Fibroblast of skin of right quadriceps (primary cell): ENCODE measurements at places on chromosomes 5 and 9.

DNA sequence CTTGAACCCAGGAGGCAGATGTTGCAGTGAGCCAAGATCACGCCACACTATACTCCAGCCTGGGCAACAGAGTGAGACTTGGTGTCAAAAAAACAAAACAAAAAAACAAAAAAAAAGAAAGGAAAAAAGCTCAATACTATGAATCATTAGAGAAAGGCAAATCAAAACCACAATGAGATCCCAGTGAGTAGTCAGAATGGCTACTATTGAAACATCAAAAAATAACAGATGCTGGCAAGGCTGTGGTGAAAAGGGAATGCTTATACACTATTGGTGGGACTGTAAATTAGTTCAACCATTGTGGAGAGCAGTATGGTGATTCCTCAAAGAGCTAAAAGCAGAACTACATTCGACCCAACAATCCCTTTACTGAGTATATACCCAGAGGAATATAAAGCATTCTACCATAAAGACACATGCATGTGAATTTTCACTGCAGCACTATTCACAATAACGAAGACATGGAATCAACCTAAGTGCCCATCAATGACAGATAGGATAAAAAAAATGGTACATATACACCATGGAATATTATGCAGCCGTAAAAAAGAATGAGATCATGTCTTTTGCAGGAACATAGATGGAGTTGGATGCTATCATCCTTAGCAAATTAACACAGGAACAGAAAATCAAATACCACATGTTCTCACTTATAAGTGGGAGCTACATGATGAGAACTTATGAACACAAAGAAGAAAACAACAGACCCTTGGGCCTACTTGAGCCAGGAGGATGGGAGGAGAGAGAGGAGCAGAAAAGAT lies 81.9 kb upstream of the ARRDC3 start:
- no peak for DNase-seq

GRCh38 chr5:34030048-34030447 lies 13.0 kb downstream of the C1QTNF3 start:
- DNase-seq = no peak

GRCh38 chr9:33106827-33107621 lies 30.6 kb upstream of the SMU1 start:
- DNase-seq = peak; percentile 95

- DNase-seq = no peak
Measured at GRCh38 chr5:146005264-146005663, 68.9 kb downstream of the SH3RF2 start.

GRCh38 chr9:97567182-97567893 lies 65.8 kb downstream of the TSTD2 start:
- no peak for DNase-seq

DNA sequence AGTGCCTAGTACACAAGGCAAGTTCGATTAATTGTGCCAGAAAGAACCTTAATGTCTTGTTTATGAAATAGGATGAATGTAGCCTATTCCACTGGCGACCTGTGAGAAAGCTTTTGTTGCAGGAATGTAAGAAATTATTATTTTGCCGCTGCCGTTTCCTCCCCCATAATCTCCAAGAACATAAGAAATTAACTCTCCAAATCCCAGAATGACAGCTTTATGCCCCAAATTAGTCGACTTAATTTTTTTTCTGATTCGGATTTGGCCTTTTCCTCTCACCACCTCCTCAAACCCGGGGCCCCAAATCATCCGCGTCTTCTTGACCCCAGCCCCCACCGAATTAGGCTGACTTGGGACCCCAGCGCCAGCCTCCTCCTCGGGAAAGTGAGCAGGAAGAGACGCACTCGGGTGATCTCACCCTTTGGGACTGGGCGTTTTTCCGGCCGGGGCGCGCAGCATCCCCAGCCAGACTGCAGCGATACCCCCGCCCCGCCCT lies 682 bp upstream of the SPTAN1 start:
- no peak for DNase-seq

- no peak for DNase-seq
Measured at GRCh38 chr9:129921905-129922304, 86.6 kb downstream of the USP20 start.

DNA sequence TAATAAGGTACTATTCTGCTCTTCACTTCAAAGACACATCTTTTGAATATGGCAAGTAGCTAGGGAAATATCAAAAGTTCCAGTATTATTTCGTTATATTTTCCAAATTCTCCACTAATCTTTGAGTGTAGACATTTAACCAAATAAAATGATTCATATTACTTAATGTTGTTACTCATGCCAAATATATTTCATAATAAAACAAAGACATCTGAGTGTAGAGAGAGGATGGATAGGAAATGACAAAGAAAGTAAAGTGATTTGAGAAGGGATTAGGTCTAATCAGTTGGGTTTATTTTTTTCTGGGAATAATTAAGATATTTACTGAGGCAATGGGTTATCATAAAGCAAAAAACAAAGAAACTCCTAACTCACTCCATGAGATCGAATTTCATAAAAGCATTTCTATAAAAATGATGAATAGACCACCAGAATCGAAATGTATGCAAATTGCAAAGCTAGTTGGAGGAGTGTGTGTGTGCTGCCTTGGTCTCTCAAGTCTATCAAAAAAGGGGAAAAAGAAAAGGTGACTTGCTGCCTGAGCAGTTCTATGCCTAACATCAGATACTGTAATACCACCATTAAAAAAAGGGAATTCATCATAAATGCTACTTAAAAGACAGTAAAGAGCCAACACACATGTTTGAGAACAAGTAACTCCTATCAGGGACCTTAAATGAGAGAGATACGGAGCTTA lies 255.5 kb downstream of the PDE4D start:
- DNase-seq = peak; percentile 23

GRCh38 chr5:157554179-157555036 lies 21.2 kb downstream of the ADAM19 start:
- no peak for DNase-seq

- DNase-seq = no peak
Measured at GRCh38 chr9:117306032-117306431, 108.8 kb downstream of the ASTN2 start.

GRCh38 chr5:125263356-125263755 lies 516.9 kb upstream of the ZNF608 start:
- DNase-seq = no peak

- peak; percentile 84 for DNase-seq
Measured at GRCh38 chr5:50595199-50595598, 71.2 kb upstream of the PARP8 start.

DNA sequence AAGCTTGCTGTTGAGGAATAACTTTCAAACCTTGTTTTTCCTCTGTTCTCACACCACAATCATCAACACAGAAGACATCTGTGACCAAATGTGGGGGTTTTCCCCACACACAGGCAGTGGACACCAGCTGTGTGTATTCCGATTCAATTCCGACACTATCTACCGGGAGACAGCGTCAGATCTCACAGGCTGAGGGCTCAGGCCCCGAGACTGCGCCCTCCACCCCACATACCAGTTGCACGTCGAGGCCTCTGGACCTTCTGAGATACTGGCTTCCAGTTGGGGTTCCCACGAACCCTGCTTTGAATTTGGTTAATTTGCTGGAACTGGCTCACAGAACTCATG lies 41.3 kb downstream of the STK10 start:
- DNase-seq = no peak

DNA sequence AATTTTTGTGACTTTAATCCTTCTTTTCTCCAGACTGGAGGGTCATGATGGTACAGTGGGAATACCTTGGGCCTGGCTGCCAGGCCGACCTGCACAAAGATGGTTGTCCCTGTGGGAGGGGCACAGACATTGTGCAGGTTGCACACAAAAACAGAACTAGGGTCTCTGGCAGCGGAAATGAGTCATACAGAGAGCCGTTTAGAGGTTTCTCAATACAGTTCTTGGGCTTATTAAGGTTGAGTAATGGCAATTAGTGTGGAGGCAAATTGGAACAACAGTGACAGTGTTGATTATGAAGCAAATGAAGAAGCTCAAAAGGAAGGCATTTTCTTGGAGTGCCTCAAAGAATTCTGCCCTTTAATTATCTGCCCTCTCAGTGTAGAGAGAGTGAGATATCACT lies 173.6 kb downstream of the TENT4A start:
- no peak for DNase-seq

- DNase-seq = no peak
Measured at GRCh38 chr9:69486498-69486897, 161.5 kb downstream of the ENTREP1 start.
